ENCODE measurements at places on chromosomes 4 and X. TPM values are rescaled to one million over a fixed set of nuclear protein-coding genes. Genes with fewer than 3 reads are reported as not detected.
A peak's percentile ranks its signal among the peaks of the same experiment; 100 is the strongest.

DNA sequence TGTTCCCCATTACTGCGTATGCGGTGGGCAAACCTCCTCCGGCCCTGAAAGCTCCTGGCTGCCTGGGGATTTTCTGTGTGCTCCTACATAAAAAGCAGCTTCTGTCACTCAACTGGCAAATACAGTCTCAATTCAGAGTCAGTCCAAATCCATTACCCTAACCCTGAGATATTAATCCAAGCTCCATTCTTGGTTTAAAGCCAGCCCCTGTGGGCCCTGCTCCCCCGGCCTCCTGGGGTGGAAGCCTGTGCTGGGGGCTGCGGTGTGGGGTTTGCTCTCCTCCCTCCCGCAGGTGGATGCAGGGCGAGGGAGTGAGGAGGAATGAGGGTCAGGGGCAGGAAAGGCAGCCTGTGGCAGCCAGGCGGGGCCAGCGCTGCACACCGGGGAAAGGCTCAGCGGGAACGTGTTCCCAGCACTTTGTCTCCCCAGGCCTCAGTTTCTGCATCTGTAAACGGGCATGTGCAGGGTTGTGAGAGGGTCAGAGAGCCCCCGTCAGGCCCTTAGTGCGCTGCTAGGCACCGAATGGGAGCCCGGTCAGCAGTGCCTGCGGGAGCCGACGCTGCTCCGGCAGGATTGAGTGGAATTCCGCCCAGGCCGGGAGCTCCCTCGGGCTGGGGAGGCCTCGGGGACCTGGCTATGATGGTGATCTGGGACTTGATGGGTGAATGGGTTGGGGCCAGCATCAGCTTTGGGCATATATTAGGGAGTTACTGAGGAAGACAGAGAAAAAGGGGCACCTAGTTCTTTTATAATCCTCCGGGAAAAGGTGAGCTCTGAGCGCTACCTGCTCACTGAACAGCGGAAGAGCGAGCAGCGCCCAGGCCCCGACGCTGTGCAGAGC lies 6.3 kb upstream of the RGS12 start:
- no peak for DNase-seq

DNA sequence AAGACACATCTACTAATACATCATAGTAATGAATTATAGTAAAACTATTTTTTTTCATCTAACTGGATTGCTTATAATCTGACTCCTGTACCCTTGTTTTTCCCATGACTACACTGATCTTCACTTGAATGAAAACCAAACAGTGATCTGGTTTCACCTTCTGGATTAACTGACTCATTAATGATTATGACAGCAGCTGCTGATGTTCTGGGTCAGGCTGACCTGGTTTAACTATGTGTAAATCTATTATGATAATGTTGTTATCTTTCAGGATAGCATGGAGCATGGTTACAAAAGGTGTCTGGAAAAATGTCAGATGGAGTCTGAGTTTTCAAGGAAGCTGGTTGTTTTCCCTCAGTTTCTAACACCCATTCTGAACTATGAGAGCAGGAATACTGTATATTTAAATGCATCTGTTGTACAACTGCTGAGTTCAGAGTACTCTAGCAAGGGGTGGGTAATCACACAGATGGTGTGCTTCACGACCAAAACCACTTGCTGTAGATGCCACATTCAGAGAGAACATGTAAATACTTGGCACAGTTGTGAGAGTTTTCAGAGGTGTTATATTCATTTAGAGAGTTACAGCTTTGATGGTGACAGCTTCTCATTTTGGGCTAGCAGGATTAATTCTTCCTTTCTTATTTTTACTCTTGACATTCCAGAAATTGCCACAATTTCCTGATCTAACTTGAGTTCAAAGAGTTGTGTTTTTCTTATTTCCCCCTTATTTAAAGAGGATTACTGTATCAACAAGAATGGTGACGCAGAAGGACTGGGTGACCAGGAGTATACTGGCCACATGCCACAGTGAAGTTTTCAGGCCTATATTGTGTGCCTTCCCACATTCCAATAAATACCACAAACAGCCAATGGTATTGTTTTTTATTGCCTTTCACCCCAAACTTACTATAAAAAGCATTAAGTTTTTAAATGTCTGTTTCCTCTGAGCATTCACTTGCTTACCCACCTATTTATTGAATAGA lies 249.7 kb upstream of the TET2 start:
- DNase-seq, result no peak

DNA sequence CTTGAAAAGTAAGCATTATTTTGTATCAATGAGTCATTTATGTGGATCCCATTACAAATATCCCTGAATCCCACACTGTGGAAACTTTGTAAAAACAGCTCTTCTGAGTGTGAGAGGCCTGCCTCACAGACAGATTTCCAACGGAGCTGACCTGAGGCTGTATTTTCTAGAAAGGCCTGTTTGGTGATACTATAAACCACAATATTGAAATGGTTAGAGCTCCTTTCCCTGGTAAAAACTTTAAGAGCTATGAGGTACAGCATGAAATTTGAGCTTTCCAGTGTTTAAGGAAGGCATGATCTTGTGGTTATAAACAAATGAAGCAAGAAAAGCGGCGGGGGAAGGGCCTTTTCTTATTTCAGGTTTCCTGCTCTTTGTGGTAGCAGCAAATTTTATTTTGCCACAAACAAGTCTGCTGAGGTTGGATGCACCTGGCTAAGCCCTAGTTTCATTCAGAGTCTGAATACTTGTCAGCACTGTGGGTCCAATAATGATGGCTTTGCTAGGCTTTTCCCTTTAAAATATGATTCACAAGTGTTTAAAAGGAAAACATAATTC lies 86.8 kb upstream of the ETNPPL start:
- DNase-seq, result peak; percentile 26

GRCh38 chrX:2486476-2487133 lies 14.2 kb downstream of the DHRSX start:
- no peak for DNase-seq

DNA sequence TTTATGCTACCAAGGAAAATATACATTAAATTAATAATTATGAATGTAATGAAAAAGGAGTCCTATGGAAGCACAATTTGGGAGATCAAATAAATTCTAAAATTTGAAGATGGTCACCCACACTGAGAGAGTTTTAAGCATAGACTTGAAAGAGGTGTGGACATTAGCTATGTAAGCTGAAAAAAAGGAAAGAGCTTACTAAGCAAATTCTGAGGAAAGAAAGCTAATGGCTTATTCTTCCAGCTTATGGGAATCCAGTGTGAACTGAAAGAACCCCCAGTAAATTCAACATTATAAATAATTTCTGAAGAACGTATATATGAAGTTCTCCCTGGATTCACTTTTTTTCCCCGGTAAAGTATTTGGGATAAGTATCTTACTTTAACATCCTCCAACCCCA lies 78.2 kb upstream of the GUCY1A1 start:
- no peak for DNase-seq

GRCh38 chrX:68936608-68937007 lies 107.8 kb downstream of the EFNB1 start:
- no peak for DNase-seq

DNA sequence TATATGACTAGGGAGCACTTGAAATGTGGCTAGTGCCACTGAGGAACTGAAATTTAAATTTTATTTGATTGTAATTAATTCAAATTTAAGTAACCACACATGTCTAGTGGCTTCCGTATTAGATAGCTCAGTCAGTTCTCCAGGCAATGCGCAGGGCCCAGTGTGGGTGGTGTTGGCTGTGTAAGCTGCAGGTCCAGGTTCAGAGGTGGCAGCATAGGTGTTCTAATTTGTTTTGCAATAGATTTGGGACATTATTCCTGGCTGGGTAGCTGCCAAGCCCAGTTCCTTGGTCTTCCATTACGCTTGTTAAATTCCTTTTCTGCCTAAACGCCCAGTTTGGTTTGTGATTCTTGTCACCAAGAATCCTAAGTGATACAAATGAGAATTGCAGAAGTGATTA lies 79.5 kb downstream of the FAM184B start:
- DNase-seq, result no peak

GRCh38 chr4:25330335-25330734 lies 17.8 kb downstream of the ZCCHC4 start:
- DNase-seq, result no peak

GRCh38 chr4:152981278-152981677 lies 45.2 kb downstream of the FHDC1 start:
- DNase-seq, result no peak

DNA sequence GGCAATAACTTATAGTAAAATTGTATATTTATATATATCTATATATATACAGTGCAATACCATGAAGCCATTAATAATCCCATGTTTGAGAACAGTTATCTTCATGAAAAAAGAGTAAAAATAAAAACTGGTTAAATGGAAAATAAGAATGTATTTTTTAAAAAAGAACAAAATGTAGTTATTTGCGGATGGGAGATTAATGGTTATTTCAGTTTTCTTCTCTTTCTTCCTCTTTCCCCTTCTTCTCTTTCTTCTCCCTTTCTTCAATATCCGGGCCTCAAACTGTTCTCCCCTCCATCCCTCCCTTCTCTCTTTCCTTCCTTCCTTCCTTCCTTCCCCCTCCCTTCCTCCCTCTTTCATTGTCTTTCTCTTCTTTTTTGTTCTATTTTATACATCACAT lies 1301.7 kb upstream of the IGFBP7 start:
- no peak for DNase-seq

- DNase-seq, result no peak
Measured at GRCh38 chr4:112550728-112551127, 34.7 kb upstream of the NEUROG2 start.

- DNase-seq, result no peak
Measured at GRCh38 chr4:128571747-128572146, 237.8 kb upstream of the JADE1 start.

GRCh38 chr4:189304809-189305208 lies 635.9 kb upstream of the FRG1 start:
- DNase-seq, result no peak

DNA sequence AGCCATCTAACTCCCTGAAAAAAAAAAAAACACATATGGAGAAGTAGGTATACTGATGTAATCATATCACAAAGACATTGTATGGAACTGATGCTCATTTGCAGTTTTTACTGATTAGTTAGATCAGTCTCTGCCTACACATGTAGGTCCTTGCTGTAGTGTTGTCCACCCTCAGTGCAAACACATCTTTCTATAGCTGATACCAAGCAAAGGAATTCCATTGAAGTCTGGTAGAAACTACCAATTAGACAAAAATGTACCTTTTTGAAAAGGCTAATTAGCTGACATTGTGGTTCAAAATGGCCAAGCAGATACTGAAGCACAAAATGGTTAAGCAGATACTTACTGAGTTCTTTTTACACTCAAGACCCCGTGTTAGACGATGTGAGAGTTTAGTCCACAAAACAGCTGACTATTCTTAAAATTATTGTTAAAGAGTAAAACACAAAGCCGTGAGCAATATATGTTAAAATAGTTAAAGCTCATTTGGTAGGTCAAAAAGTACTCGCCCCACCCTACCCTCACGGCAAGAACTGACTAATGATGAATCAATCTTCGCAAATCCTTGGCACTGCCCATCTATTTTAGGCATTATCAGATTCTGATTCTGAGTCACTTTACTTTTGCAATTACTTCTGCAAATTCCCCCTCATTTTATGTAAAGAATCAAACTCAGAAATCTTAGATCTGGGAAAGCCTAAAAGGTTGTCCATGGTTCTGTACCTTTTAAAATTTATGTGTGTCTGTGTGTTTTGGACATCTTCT lies 40.4 kb downstream of the COL4A6 start:
- no peak for DNase-seq

DNA sequence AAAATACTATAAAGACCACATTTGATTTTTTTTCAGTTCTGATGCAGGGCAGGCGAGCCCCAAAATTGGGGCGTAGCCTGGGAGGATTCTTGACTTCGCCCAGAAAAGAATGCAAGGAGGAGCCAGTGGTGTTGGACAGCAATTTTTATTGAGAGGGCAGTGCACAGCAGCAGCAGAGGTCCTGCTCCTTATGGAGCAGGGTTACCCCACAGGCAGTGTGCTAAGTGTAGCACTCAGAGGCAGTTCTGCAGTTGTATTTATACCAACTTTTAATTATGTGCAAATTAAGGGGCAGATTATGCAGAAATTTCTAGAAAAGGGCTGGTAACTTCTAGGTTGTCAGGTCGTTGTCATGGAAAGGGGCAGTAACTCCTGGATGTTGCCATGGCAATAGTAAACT lies 69.9 kb downstream of the GASK1B start:
- DNase-seq, result no peak

GRCh38 chr4:2066571-2067445 lies 7.7 kb downstream of the NAT8L start:
- DNase-seq, result no peak

DNA sequence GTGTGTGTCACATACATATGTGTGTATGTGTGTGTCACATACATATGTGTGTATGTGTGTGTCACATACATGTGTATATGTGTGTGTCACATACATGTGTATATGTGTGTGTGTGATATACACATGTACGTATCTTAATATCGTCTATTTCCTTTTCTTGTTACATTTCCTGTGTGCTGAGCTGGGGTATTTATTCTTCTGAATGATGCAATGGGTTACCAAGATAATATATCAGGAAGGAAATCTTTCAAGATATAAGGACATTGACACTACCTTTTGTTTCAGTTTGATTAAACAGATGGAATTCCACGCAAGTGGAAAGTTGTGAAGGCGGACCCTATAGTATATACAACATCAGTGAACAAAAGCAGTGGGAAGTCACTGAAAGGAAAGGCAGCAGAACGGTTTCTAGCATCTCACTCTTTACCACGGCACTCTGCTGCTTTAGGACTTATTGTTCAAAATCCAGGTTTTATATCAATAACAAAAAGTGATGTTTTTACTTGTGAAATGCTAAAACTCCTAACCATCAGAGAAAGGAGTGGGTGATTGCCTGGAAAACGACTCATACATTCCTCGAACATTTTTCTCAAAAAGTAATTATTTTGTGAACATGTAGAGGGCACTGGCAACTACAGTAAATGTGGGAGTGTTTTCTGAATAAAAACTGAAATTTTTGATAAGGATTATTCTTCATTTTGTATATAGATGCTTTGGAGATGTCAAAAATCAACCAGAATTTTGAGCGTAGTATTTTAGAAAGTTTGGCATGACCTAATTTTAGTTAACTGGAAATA lies 43.1 kb upstream of the IL21 start:
- no peak for DNase-seq

GRCh38 chr4:118224243-118224829 lies 128.5 kb downstream of the PRSS12 start:
- DNase-seq, result peak; percentile 38

GRCh38 chr4:148808416-148808815 lies 366.2 kb upstream of the NR3C2 start:
- DNase-seq, result no peak

DNA sequence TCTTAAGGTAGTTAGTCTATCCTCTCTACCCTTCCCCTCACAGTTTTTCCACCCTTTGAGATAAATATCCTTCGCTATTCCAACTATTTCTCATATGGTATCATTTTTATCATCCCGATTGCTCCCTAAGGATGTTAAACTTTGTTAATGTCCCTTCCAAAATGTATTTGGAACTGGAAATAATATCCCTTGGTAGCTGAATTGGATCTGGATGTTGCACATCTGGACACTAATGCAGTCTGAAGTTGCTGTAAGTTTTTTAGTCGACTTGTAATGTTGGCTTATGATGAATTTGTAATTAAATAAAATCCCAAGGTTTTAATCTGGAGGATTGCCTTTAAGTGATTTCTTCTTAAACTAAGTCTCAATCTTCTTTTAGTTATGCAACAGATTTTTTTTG lies 22.5 kb downstream of the XIAP start:
- DNase-seq, result no peak

SPANXA2 gene
- not detected for polyA plus RNA-seq

MAGEA1 gene
- not detected for polyA plus RNA-seq

IL1RAPL1 gene
- polyA plus RNA-seq, result 2.7 TPM

CSAG3 gene
- not detected for polyA plus RNA-seq

CENPVL2 gene
- 0.32 TPM for polyA plus RNA-seq

UCP1 gene
- not detected for polyA plus RNA-seq
